ENCODE measurements at places on chromosomes 1 and 21.

DNA sequence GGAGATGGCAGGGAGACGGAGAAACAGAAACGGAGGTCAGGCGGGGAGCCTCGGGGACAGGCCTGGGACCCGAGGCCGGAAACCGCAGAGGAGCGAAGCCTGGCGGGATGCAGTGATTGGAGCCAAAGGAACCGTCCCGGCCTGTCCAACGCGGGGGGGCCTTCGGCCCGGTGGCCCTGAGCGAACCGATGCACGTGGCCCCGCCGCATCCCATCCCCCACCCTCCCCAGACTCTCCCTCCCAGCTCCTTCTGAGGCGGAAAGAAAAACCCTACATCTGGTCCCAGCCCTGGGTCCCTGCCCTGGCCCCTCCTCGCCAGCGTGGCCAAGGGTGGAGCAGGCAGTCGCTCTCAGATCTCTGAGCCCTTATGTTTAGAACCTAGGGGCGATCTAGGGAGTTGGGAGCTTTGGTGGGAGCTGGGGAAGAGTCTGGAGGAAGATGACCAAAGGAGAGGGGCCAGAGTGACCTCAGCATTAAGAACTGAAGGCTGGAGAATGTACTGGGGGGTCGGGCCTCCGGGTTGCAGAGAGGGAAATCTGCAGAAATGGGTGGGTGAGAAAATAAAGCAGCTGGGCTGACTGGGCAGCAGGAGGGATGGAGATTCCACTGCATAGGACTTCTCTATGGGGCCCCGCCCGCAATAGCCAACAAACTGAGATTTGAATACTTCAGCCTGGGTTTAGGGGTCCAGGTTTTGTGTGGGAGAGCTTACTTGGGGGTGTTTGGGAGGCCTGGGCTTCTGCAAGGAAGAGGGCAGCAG lies 1.5 kb upstream of the CRABP2 start:
- no peak for DNase-seq

- no peak for DNase-seq
Observed at GRCh38 chr1:16402742-16403141, 34.5 kb downstream of the SPATA21 start.

GRCh38 chr1:26434161-26434752 lies 2.1 kb downstream of the DHDDS start:
- no peak for DNase-seq

DNA sequence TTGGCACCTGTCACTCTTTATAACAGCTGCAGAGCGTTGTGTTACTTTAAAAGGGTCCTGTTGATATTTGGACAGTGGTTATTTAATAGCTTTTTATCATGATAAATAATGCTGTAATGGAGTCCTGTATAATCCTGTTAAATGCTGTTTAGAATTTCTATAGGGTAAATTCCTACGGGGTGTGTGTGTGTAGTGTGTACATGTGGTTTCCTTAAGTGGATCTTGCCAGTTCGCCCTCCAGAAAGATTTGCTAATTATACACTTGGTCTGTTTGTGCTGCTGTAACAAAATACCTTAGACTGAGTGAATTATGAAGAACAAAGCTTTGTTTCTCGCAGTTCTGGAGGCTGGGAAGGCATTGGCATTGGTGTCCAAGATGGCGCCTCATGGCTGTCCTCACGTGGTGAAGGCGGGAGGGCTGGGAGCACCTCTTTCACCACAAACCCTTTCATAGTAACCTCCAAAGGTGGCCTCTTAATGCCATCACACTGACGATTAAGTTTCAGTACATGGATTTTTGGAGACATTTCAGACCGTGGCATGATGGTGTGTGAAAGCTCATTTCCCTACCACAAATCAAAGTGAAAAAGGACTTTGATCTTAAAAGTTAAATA lies 11.2 kb downstream of the PRMT2 start:
- DNase-seq: no peak

DNA sequence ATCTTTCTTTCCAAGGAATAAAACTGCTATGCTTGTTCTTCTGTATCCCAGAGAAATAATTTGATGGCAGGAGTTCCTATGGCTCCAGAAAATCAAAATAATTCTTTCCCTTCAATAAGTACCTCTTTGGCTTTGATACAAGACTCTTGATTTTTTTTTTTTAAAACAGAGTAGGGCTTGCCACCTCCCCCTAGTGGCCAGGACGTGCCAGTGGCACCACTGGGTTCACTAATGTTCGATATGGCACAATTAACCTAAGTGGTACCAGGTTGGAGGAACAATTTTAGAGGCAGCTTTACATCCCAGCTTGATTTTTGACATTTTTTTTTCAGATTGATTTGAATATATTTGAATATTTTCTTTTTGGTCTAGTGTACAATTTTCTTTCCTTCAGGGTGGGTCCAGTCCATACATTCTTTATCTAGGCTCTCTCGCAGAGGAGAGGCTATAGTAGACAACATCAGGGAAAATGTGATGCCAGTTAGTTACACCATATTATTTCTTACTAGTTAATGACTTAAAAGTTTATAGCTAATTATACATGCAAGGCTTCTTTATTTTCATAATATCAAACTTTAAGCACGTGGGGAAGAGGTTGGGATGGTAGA lies 330.9 kb downstream of the S1PR1 start:
- no peak for DNase-seq
